Neural progenitor cell (in vitro differentiated cells): ENCODE measurements at places on chromosomes 12 and 14. TPM values are rescaled to one million over a fixed set of nuclear protein-coding genes. Genes with fewer than 3 reads are reported as not detected.

Gene KERA
- not detected in 2 replicates for total RNA-seq

GRCh38 chr12:127941332-127941731, 325.6 kb upstream of the TMEM132C start:
- H3K27me3 ChIP-seq = no peaks in the 10 kb centered on the region
- DNase-seq = no peak
- no peaks in the 10 kb centered on the region for H3K36me3 ChIP-seq
- H3K4me1 ChIP-seq = no peaks in the 10 kb centered on the region

GRCh38 chr12:19397534-19397933, 41.8 kb upstream of the AEBP2 start:
- H3K27ac ChIP-seq = no peak overlapping the region
- DNase-seq = no peak
- H3K27me3 ChIP-seq = no peaks in the 10 kb centered on the region
- no peaks in the 10 kb centered on the region for H3K4me1 ChIP-seq
- H3K4me3 ChIP-seq = no peak overlapping the region

- peak within 1 kb of the TSS; percentile 70 for H3K4me3 ChIP-seq
- peaks cover 6% of the 10 kb centered on the region for H3K4me1 ChIP-seq
- peak; percentile 99 for DNase-seq
- H3K27me3 ChIP-seq = no peaks in the 10 kb centered on the region
These were observed at the start of gene RAD52 for GRCh38 chr12:949453-950191. TSS of gene RAD52 (minus strand) at chr12:949694. CDS start at chr12:933058, 16,636 bp downstream.

GRCh38 chr12:56993346-56993745, 13.0 kb downstream of the ZBTB39 start:
- no peaks in the 10 kb centered on the region for H3K27me3 ChIP-seq
- H3K4me3 ChIP-seq = no peak overlapping the region
- no peaks in the 10 kb centered on the region for H3K36me3 ChIP-seq
- no peaks in the 10 kb centered on the region for H3K4me1 ChIP-seq
- no peak for DNase-seq
- no peak overlapping the region for H3K27ac ChIP-seq

GRCh38 chr14:85634205-85634604, 104.3 kb downstream of the FLRT2 start:
- H3K27me3 ChIP-seq = no peaks in the 10 kb centered on the region
- H3K4me1 ChIP-seq = no peaks in the 10 kb centered on the region
